Activated T-cell treated with anti-CD3 and anti-CD28 coated beads, Interleukin-2, amount 50 U/mL, for 72 hours (primary cell): ENCODE measurements at places on chromosomes 2 and 18. TPM values are rescaled to one million over a fixed set of nuclear protein-coding genes. Genes with fewer than 3 reads are reported as not detected.

Gene PTPRN
- total RNA-seq, result 2.5 TPM

Gene SNED1
- total RNA-seq, result 0.36 TPM

DNA sequence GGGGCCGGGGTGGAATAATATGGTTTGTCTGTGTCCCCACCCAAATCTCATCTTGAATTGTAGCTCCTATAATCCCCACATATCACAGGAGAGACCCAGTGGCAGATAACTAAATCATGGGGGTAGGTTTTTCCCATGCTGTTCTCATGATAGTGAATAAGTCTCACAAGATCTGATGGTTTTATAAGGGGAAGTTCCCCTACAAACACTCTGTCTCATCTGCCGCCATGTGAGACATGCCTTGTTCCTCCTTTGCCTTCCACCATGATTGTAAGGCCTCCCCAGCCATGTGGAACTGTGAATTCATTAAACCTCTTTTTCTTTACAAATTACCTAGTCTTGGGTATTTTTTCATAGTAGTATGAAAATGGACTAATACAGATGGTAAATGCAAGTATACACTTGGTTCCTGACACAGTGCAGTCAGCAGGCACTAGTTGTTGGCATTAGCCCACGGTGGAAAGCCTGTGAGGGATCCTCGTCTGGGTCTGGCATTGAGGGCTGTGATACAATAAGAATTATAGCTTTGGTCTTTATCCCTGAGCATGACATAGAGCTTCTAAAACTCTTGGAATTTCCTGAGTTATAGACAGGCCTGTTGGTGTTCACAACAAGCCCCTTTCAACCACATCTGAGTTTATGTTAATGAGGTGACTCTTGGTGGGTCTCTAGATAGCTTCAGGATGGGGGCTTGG, 135.8 kb downstream of the CABLES1 start:
- DNase-seq, result no peak

Gene LYG2
- total RNA-seq, result not detected

- no peak for DNase-seq
These were observed 61.6 kb upstream of the PARD3B start for GRCh38 chr2:204483608-204484081.

- no peak for DNase-seq
These were observed 376.6 kb downstream of the NBAS start for GRCh38 chr2:15184491-15184890.

DNA sequence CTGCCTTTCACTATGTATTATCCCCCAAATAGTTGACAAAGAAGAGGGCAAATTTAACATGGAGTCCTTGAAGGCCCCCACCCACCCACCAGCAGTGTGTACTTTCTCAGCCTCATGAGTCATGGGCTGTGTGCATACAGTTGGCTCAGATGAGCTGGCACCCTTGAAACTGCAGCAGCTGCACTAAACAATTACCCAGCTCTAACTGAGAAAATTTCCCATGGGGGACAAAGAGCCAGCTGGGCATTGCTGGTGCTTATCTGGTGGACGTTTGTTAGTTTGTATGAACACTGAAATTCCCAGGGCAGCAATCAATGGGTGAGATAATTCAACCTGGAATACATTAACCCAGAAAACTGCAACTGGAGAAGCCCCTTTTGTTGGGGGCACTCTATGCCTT, 131.7 kb downstream of the GCA start:
- DNase-seq, result no peak

Gene CHRND
- not detected for total RNA-seq

Gene UGT1A6
- total RNA-seq, result not detected

GRCh38 chr2:43898838-43899346, 60.1 kb downstream of the ABCG8 start:
- no peak for DNase-seq

Gene LYPD1
- total RNA-seq, result not detected

DNA sequence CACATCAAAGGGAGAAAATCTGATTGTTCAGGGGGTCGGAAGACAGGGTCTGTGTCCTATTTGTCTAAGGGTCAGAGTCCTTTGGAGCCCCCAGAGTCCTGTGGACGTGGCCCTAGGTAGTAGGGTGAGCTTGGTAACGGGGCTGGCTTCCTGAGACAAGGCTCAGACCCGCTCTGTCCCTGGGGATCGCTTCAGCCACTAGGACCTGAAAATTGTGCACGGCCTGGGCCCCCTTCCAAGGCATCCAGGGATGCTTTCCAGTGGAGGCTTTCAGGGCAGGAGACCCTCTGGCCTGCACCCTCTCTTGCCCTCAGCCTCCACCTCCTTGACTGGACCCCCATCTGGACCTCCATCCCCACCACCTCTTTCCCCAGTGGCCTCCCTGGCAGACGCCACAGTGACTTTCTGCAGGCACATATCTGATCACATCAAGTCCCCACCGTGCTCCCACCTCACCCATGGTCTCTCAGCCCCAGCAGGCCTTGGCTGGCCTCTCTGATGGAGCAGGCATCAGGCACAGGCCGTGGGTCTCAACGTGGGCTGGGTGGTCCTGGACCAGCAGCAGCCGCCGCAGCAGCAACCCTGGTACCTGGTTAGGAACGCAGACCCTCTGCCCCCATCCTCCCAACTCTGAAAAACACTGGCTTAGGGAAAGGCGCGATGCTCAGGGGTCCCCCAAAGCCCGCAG, 3.8 kb downstream of the PROC start:
- no peak for DNase-seq

GRCh38 chr2:107607054-107607453, 219.6 kb upstream of the RGPD4 start:
- DNase-seq, result no peak

Gene GNLY
- 143 TPM for total RNA-seq

DNA sequence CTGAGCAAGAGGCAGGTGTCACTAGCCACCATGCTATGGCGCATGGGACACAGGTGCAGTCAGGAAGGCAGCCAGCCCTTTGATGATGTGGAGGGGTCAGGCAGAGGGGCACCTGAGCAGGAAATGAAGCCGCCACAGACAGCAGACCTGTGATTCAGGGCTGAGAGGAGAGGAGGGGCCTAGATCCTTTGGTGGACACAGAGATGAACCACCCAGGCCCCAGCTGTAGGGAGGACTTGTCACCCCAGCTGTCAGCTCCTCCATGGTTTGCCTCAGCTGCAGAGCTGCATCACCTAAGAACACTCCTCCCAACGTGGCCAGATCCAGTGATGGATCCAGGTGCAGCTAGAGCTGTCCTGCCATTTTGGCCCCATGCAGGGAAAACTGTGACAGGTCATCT, 11.6 kb downstream of the ASB18 start:
- DNase-seq, result no peak

Gene GPR75
- total RNA-seq, result 1.0 TPM

DNA sequence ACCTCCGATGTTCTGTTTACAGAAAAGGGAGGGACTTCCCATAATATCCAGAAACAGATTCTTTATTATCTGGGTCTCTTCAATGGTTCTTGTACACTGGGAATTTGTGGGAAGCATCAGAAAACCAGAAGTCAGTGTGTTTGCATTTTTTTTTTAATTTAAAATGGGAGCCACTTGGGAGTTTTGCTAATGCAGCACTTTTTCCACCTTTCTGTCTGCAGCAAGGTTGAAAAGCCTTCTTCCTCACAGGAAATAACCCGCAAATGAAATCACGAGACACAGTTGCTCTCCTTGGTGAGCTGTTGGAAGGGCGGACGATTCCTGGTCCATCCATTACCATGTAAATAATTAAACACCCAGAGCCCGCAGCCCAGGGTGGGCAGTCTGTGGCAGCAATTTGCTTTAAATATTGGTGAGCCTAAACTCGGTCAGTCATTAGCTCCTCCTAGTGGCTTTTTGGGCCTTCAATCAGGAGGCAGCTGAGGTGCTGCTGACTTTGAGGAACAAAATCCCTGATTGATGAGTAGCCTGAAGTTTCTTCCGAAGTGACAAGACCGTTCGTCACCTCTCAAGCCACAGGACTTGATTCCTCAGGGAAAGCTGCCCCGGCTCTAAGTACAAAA, 471.5 kb downstream of the EPHA4 start:
- no peak for DNase-seq

Gene SERPINB5
- total RNA-seq, result not detected

- DNase-seq, result no peak
These were observed 791.3 kb downstream of the PLCL1 start for GRCh38 chr2:198595721-198596120.

Gene MYO3B
- total RNA-seq, result 3.8 TPM
